ENCODE measurements at places on chromosomes 2 and 18. TPM values are rescaled to one million over a fixed set of nuclear protein-coding genes. Genes with fewer than 3 reads are reported as not detected.

SPDYA gene
- 0.98 TPM for total RNA-seq

LYPD1 gene
- not detected for total RNA-seq

- DNase-seq: no peak
These were observed 304.2 kb downstream of the CYP26B1 start for GRCh38 chr2:71843391-71843850.

GRCh38 chr2:145806546-145806945 lies 1286.6 kb upstream of the ZEB2 start:
- no peak for DNase-seq

SAG gene
- total RNA-seq: not detected

OTOS gene
- not detected for total RNA-seq

SNORC gene
- 23.1 TPM for total RNA-seq

DNA sequence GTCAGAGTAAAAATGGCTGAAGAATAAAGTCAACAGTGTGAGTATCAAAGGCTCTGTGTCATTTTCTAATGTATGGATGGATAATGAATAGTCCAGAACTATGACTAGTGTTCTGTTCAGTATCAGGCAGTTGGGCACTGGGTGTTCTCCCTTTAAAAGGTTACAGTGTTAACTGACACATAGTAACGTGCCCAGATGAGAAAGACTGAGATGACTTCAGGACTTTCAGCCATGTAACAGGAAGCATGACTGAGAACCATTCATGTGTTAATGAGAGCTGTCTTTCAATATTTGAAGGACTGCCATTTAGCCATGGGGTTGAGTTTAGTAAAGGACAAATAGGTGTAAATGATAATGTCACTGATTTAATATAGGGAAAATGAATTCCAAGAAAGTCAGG lies 187.1 kb downstream of the GULP1 start:
- no peak for DNase-seq

GRCh38 chr2:10392951-10393639 lies 55.0 kb downstream of the ODC1 start:
- DNase-seq: no peak

DNA sequence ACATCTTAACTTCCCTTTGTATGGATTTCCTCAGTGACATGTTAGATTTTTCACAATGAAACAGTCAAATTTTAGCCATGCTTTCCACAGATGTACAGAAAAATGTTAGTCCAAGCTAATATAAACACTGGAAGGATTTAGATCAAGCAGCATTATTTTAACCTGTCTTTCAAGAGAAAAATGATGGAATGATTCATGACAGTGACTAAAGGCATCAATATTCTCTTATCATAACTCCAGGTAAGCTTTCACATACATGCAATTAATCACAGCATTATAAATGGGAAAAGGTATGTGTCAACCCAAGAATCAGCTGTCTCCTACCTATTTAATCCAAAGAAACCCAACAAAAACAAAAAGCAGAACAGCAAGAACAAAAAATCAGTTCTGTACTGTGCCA lies 92.7 kb downstream of the NCKAP5 start:
- no peak for DNase-seq

GRCh38 chr2:148209603-148210002 lies 188.7 kb downstream of the MBD5 start:
- DNase-seq: no peak

GRCh38 chr18:8686611-8687010 lies 18.7 kb upstream of the MTCL1 start:
- DNase-seq: no peak

EFEMP1 gene
- total RNA-seq: 186 TPM

SRD5A2 gene
- total RNA-seq: 0.33 TPM

- no peak for DNase-seq
These were observed 6.9 kb upstream of the GPR155 start for GRCh38 chr2:174493549-174494331.

QPCT gene
- 12.5 TPM for total RNA-seq

GRCh38 chr2:239790721-239791120 lies 234.4 kb downstream of the NDUFA10 start:
- DNase-seq: no peak

- DNase-seq: no peak
These were observed 72.9 kb downstream of the CLHC1 start for GRCh38 chr2:55159037-55159651.

- no peak for DNase-seq
These were observed 385.0 kb upstream of the KLHL29 start for GRCh38 chr2:22999951-23000350.

CXCR2 gene
- 0.33 TPM for total RNA-seq

CCDC121 gene
- total RNA-seq: 5.1 TPM

DNA sequence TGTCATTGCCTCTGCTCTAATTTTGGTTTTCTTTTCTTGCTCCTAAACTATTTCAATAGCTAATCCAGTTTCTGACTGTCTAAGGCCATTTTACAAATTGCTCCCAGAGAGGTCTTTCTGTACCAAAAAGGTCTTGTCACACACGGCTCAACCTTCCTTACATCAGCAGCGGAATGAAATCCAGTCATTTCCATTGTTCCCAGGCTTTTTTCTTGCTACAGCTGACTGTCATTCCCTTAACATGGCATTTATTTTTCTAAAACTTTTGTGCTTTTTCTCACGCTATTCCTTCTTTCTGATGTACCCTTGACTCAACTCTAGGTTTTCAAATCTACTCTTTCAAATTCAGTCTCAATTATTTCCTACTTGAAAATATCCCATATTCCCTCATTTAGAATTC lies 24.3 kb downstream of the FAM171B start:
- no peak for DNase-seq

SYT4 gene
- not detected for total RNA-seq

DNA sequence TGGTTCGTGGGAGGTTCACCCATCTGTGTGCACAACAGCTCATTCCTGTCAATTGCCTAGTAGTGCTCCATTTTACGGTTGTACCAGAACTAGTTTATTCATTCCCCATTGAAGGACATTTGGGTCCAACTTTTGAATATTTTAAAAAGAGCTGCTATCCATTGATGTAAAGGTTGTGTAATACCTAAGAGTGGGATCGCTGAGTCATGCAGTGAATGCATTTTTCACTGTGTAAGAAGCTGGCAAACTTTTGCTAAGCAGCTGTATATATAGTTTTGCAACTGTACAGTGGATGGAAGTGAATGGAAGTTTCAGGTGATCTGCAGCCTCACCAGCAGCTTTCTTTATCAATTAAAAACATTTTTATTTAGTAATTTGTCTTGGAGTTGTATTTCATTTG lies 104.5 kb downstream of the DCDC2C start:
- DNase-seq: no peak

DNA sequence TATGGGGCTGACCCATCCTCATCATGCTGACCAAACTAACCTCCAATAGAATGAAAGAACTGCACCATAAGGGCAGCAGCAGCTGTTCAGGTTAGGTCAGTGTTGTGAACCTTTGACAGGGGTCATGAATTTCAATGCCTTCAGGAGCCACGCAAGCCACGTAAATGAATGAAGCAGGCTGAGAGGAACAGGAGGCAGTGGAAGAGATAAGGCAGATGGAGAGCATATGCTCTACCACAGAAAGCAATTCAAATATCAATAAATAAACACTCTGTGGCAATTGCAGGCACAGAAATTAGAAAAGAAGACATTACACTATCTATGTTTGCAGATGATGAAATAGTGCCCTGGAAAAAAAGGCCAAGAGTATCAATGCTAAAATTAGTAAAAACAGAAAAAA lies 56.3 kb downstream of the SCG2 start:
- no peak for DNase-seq

- DNase-seq: no peak
These were observed 19.6 kb downstream of the TUBB6 start for GRCh38 chr18:12327510-12328178.

DNA sequence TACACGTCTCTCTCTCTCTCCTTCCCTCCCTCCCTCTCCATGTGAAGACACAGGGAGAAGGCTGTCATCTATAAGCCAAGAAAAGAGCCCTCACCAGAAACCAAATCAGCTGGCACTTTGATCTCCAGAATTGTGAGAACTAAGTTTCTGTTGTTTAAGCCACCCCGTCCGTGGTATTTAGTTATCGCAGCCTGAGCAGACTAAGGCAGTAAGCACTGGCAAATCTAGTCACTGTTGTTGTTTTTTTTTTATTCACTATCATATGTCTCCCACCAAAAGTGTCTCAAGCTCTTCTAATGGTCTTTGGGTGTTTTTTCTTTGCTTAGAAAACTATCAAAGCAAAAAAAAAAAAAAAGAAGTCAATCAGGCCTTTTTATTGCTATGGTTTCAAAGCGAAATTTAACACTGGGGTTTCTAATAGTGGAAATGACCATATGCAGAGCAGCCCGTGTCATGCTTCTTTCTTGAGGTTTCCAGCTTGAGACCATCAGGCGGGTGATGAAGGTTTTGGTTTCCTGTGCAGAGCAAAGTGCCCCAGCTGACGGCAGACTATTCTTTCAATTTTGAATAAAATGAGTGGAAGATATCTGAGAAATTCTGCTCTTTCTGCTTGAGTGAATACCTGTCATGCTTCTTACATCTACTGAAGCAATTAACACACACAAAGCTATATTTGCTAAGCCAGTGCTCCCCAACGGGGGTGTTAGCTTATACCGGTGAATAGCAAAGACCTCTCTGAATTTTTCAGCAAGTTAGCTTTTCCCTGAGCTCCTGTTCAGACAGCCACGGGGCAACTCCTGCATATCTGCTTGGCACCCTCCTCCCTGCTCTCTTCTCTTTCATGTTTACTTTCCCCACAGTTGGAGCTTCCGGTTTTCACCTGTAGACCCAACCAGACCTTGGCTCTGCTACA lies 394.1 kb upstream of the ATP5MC3 start:
- no peak for DNase-seq

DNA sequence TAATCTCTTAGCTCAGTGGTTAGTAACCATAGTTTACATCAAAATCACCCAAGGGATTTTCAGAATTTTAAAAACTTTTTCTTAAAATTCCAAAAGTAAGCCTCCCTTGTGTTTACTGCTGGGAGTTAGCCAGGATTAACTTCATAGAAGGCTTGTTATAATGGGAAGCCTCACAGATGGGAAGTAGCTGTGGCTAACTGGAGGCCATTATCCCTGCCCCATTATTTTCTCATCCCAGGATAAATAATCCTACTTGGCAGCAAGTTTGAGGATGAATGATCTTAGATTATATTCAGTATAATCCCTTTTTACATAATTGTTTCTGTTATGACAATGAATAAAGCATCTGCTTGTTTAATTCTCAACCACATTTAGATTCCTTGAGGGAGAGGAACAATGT lies 25.5 kb downstream of the PLEK start:
- no peak for DNase-seq

GRCh38 chr2:101873543-101873942 lies 118.2 kb upstream of the IL1R2 start:
- no peak for DNase-seq

GRCh38 chr18:26436176-26437051 lies 111.9 kb downstream of the KCTD1 start:
- no peak for DNase-seq

LYPD6B gene
- total RNA-seq: 0.32 TPM

- no peak for DNase-seq
These were observed 10.4 kb upstream of the METTL21A start for GRCh38 chr2:207635468-207636200.

KIF1A gene
- total RNA-seq: under 0.01 TPM

GRCh38 chr2:104793966-104794365 lies 59.9 kb upstream of the POU3F3 start:
- DNase-seq: no peak

DNA sequence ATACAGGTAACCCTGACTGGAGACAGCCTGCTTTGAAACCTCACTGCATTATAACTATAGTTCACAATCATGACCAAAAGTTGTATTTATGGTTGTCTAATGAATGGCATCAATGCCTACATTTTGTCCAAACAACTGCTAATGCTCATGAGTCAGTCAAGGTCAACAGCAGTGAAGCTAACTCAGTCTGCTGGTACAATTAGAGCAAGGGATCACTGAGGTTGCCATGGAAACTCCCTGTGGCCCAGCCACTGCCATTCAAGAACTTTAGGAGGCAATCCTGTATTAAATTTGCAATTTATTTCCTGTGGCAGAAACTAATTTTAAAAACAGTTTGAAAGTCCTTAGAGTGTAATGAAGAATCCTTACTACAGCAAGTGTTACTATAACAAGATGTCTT lies 185.1 kb upstream of the SMAD7 start:
- DNase-seq: no peak

DNA sequence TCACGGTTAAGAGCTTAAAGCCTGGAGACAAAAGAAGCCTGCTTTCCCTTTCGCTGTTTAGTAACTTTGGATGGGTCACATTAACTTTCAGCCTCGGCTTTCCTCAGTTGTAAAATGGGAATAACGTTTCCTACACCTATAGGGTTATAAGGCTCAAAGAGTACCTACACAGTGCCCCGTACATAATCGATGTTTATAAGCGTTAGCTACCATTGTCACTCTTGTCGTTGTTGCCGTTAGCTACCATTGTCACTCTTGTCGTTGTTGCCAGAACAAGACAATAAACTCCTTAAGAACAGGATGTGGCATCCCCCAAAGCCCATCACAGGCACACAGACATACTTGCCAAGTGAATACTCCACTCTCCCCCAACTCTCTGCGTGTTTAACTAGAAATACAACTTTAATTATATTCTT lies 901 bp upstream of the MFSD6 start:
- DNase-seq: no peak

SERPINB2 gene
- 0.32 TPM for total RNA-seq

- no peak for DNase-seq
These were observed 918.1 kb upstream of the LRATD1 start for GRCh38 chr2:13714466-13714865.

- DNase-seq: no peak
These were observed 89.5 kb downstream of the CALCRL start for GRCh38 chr2:187358531-187358930.
